Erythroblast (primary cell): ENCODE measurements at places on chromosomes 5 and 9.

- no peak for DNase-seq
Observed at GRCh38 chr9:72907421-72907820, 45.4 kb downstream of the ALDH1A1 start.

DNA sequence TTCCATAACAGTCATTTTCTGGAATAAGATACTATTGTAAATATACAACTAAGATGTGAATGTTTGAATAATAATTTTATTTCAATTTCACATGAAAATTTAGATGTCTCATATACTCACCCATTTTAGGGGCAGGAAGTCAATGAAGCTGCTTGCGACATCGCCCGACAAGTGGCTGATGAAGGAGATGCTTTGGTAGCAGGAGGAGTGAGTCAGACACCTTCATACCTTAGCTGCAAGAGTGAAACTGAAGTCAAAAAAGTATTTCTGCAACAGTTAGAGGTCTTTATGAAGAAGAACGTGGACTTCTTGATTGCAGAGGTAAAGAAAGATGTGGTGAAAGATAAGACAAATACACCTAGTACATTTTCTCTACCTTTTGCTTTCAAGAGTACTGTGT, 8.6 kb downstream of the BHMT start:
- no peak for DNase-seq

DNA sequence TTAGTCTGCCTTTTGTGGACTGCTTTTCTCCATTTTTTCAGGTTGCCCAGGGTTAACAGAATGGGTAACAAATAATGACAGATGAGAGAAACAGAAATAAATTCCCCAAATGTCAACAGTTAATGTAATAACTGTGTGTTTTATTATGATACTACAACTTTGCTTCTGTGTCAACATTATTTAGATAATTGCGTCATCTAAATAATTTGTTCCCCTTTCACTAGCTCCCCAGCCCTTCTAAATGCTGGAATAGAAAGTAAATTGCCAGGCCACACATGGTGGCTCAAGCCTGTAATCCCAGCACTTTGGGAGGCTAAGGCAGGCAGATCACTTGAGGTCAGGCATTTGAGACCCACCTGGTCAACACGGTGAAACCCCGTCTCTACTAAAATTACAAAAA, 53.5 kb downstream of the RNF38 start:
- DNase-seq, result no peak

DNA sequence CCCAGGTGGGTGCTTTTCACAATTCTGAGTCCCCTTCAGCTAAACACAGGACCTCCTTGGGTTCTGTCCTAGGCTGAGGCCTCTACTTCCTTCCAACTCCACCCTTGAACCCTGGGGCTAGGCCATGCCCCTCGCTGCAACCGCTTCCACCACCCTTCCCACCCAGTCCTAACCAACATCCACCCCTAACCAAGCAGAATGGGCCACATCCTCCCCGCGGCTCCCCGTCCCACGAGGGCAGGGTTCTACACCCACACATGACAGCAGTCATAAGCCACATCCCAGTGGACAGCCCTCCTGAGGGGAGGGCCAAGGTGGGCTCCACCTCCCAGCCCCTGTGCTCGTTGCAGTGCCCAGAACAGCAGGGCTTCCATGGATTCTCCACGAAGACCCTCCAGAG, 65.8 kb downstream of the SHB start:
- no peak for DNase-seq

- no peak for DNase-seq
Observed at GRCh38 chr9:73231203-73231602, 79.5 kb downstream of the ANXA1 start.

DNA sequence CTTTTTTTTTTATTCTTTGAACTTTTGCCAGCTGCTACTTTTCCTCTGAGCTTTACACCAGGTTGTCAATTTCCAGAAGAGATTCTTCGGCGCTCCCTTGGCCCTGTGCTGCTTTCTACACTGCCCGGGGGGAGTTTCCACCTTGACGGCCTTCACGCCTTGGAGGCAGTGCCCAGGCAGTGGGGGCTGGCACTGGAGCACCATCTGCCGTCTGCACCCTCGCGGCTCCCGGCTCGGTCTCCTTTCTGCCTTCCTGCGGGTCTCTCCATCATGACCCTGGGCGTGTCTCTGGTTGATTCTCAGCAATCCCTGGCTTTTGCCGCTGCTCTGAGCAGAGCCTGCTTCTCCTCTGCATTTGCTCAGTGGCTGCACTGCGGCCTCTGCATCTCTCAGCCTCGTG, 2.9 kb downstream of the SLC6A18 start:
- no peak for DNase-seq

DNA sequence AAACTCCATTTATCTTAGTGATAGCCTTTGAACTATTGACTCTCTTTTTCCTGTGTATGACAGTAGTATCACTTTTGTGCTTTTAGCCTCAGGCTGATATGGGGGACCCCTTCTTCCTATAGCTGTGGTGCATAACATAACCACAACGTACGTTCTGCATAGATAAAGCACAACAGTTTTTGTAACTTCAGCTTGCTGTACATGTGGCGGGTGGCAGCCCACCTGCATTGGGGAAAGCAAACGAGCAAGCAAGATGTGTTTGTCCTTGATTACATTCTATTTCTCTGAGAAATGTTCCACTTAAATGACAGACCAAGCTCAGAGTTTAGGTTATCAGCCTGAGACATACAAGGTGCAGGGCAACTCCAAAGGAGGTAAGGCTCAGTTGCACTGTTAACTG, 309.4 kb downstream of the KDM4C start:
- peak; percentile 81 for DNase-seq

GRCh38 chr9:136010176-136010575, 49.0 kb upstream of the UBAC1 start:
- DNase-seq, result no peak

DNA sequence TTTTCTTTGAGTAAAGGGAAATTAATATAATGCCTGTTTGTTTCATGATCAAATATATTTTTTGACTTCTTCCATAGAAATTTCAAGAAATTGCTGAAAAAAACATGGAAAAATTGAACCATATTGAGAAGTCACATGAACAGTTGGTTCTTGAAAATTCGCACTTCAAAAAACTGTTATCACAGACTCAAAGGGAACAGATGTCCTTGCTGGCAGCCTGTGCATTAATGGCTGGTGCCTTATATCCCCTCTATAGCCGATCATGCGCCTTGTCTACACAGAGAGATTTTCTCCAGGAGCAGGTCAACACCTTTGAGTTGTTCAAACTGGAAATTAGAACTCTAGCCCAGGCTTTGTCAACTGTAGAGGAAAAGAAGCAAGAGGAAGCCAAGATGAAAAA, 191.4 kb downstream of the CCDC171 start:
- no peak for DNase-seq

DNA sequence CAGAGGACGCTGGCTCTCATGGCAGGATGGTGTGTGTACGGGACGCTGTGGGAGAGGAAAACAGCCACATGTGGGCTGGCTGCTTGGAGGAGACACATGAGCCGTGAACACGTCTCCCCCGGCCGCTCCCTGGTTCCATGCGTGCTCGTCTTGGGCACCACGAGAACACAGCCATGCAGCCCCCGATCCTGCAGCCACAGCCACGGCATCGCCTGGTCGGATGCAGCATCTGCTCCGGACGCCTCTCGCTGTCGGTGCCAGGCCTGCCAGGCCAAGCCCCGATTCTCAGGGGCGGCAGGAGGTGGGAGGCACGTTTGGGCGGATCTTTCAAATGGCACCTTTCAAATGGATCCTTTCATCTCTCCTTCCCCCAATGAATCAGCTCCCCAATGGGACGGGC, 3.2 kb downstream of the LCN10 start:
- DNase-seq, result no peak

DNA sequence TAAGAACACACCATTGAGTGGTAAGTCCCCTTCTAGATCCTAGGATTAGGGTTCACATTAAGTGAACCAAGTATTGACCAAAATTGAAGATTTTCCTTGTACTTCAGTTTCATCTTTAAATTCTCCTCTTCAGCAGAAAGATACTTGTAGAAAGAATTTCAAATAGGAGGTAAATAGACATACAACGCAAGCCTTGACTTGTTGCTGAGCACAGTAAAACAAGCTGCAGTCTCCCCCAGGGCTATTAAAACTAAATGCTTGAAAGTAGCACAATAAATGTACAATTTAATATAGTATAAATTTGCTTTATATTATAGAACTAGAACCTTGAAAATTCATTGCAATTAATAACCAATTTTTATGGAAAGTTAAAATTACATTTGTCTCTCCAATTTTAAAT, 170.1 kb upstream of the TARS1 start:
- DNase-seq, result no peak

DNA sequence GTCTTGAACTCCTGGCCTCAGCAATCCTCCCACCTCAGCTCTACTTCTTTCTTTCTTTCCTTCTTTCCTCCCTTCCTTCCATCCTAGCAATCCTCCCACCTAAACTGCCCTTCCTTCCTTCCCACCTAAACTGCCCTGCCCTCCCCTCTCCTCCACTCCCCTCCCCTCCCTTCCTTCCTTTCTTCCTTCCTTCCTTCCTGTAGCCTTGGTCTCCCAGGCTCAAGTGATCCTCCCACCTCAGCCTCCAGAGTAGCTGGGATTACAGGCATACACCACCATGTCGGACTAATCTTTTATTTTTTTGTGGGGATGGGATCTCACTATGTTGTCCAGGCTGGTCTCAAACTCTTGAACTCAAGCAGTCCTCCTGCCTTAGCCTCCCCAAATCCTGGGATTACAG, 65.8 kb downstream of the NFIB start:
- no peak for DNase-seq

GRCh38 chr9:98846879-98847278, 39.4 kb downstream of the GALNT12 start:
- no peak for DNase-seq

DNA sequence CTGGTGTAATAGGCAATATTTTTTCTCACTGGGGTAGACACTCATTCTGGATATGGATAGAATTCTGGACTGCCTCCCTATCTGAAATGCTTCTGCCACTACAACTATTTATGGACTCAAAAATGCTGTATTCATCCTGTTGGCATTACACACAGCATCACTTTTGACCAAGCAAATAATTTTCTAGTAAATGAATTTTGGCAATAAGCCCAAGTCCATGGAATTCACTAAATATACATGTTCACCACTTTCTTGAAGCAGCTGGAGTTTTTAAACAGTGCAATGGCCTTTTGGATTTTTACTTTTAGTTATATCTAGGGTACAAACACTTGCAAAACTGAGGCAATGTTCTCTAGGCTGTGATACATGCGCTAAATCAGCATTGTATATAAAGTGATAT, 724.9 kb upstream of the EDIL3 start:
- no peak for DNase-seq

DNA sequence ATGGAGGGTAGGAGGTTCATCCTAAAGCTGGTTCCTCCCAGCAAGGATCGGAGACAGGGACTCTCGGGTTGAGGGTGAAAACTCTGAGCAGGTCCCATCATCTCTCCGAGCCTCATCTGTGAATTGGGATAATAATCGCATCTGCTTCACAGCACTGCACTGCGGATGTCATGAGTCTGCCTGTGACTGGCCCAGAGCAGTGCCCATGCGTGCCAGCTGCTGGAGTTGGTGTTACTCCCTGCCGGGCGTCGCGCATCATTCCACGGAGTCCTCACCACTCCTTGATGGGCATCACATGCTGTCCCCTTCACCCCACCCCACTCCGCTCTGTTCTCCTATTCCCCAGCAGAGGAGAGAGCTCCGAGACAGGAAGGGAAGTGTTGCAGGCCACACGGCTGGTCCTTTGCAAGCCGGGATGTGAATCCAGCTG, 35.1 kb upstream of the ORM1 start:
- no peak for DNase-seq

GRCh38 chr5:76472335-76473008, 69.4 kb downstream of the IQGAP2 start:
- peak; percentile 47 for DNase-seq

DNA sequence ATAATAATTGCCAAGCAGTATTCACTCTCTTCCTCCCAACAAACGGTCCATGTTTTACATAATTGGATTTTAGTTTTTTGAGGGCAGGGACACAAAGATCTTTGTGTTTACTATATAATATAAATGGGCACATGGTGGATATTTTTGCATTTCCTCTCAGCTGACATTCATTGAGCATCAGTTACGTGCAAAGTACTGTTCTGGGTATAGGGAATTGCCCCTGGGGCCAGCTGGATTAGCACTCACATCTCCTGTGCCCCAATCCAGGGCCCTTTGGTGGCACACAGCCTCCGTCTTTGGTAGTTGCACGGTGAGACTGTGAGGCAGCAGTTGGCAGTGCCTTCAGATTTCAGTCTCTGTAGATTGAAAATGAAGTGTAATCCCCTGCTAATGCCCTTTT, 1.6 kb downstream of the TDRD7 start:
- DNase-seq, result no peak

GRCh38 chr5:21058289-21058688, 1070.3 kb upstream of the CDH18 start:
- DNase-seq, result no peak

DNA sequence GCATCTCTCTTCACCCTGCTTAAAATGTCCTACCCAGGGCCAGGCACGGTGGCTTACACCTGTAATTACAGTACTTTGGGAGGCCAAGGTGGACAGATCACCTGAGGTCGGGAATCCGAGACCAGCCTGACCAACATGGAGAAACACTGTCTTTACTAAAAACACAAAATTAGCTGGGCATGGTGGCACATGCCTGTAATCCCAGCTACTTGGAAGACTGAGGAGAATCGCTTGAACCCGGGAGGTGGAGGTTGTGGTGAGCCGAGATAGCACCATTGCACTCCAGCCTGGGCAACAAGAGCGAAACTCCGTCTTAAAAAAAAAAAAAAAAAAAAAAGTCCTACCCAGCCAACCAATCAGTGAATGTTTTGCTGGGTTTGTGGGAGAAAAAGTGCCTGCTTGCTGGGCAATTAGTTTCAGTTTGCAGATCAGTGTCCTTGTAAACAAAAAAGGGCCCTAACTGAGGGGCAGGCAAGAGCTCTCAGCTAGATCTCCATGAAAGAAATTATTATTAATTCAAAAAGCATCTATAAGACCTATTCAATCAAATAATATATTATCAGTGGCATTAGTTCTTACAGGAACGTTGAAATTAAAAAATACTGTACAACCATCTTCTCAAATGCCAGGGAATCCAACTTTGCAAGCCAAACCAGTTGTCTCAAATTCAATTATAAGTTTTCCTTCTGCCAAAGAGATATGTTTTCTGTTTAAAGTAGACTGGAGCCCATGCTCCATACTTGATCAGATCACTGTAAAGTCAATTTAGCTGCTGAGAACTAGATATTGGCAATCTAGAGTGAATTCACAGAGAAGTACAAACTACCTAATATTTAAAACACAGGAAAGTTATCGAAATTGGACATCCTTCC, 3.9 kb downstream of the MEGF9 start:
- peak; percentile 60 for DNase-seq
